WTC11 (cell line): ENCODE measurements at places on chromosomes 6 and 20.

- H3K36me3 ChIP-seq: no peaks in the 10 kb centered on the region
- H3K4me1 ChIP-seq: peaks cover 17% of the 10 kb centered on the region
- H3K4me3 ChIP-seq: no peak overlapping the region
- no peak for DNase-seq
These were observed 51.2 kb upstream of the RANBP9 start for GRCh38 chr6:13762611-13763441.

- peaks cover 42% of the 10 kb centered on the region for H3K4me1 ChIP-seq
- peaks cover 89% of the 10 kb centered on the region for H3K36me3 ChIP-seq
- peak overlapping the region; percentile 88 for H3K27ac ChIP-seq
- H3K27me3 ChIP-seq: no peaks in the 10 kb centered on the region
These were observed 42.0 kb upstream of the LYRM2 start for GRCh38 chr6:89680551-89680950.

DNA sequence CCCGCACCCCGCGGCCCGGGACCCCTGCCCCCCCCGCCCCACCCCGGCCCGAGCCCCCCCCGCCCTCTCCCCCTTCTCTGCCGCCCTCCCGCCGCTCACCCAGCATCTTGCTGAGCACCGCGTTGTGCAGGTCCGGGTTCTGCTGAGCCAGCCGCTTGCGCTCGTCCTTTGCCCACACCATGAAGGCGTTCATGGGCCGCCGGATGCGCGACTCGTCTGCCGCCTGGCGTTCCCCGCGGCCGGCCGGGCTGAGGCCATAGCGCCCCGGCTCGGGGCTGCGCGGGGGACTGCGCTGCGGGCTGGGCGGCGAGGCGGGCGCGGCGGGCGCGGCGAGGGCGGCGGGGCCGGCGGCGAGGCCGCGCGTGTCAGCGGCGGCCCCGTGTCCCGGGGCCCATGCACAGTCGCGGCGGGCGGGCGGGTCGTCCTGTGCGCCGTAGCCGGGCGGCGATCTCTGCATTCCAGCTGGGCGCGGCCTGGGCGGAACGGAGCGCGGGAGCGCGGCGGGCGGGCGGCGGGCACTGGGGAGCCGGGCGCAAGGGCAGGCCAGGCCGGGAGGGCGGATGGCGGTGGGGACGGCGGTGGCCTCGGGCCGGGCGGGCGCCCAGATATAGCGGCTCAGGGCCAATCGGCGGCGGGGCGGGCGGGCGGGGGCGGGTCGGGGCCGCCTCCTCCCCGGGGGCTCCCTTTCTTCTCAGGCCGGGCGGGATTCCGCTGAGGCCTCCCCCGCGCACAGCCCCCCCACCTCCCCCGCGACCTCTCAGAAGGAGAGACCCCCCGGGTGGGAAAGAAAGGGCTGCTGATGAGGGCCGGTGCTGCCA, at the start of gene SOX18:
Gene SOX18 (minus strand): TSS at position 580 of the 818 bp plus-strand sequence. CDS start 123 bp downstream, at position 457.
- no peak within 1 kb of the TSS for H3K27ac ChIP-seq
- DNase-seq: peak; percentile 58
- peak within 1 kb of the TSS; percentile 57 for H3K4me3 ChIP-seq
- peaks cover 29% of the 10 kb centered on the region for H3K4me1 ChIP-seq

DNA sequence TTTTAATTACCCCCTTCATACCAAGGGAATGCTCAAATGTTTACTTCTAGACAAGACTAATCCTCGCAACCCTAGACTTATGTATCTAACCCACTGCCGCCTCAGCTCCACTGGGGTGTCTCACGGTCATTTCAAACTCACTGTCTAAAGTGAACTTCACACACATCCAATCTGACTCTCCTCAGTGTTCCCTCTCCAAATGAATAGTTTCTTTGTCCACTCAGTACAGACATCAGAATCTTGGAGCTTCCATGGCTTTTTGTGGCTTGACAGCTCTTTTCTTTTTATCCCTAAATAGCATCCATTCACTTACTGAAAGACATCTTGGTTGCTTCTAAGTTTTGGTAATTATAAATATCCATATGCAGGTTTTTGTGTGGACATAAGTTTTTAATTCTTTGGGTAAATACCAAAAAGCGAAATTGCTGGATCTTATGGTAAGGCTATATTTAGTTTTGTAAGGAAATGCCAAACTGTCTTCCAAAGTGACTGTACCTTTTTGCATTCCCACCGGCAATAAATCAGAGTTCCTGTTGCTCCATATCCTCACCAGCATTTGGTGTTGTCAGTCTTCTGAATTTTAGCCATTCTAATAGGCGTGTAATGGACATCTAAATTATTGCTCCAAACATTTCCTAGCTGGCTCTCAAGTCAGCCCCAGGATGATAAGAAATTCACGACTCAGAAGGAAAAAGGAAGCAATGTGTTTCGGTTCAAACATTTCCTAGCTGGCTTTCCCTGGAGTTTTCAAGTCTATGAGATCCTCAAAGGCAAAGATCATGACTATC, 73.1 kb downstream of the DNAAF9 start:
- DNase-seq: no peak
- no peak overlapping the region for H3K27ac ChIP-seq
- H3K4me1 ChIP-seq: no peaks in the 10 kb centered on the region
- H3K27me3 ChIP-seq: no peaks in the 10 kb centered on the region
- no peak overlapping the region for H3K4me3 ChIP-seq

DNA sequence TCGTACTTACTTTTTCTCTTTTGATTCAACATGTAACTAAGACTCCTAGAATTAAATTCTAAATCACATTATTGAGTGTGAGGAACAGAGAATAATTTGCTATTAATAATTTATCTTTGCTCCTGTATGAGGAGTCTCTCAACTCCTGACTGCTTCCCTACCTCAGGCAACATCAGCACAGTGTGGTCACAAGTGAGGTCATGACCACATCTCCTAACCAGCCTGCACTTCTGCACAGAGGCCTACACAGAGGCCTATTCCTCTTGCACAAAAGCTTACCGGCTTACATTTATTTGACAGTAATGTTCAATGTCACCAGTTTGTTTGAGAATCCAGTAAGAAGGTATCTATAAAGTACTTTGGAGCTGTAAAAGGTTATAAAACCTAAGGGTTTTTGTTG, 637.4 kb upstream of the MARCKS start:
- H3K36me3 ChIP-seq: no peaks in the 10 kb centered on the region
- peaks cover 3% of the 10 kb centered on the region for H3K4me1 ChIP-seq
- no peak overlapping the region for H3K27ac ChIP-seq
- no peaks in the 10 kb centered on the region for H3K27me3 ChIP-seq
- no peak for DNase-seq

DNA sequence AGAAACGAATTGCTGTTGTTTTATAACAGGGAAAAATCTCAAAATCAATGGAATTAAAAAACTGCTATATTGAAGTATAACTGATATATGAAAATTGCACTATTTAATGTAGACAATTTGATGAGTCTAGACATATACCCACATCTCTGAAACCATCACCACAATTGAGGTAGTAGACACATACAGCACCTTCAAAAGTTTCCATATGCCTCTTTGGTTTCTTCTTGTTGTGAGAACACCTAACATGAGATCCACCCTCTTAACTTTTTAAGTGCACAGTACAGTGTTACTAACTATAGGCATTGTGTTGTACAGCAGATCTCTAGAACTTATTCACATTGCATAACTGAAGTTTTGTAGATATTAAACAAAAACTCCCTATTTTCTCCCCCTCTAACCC, 14.0 kb upstream of the SLC17A5 start:
- DNase-seq: no peak
- H3K4me3 ChIP-seq: no peak overlapping the region
- no peaks in the 10 kb centered on the region; the same call in 1 of the 2 replicates for H3K27me3 ChIP-seq
- H3K4me1 ChIP-seq: no peaks in the 10 kb centered on the region
- no peak overlapping the region for H3K27ac ChIP-seq
